ENCODE measurements at places on chromosomes 6 and 20.

DNA sequence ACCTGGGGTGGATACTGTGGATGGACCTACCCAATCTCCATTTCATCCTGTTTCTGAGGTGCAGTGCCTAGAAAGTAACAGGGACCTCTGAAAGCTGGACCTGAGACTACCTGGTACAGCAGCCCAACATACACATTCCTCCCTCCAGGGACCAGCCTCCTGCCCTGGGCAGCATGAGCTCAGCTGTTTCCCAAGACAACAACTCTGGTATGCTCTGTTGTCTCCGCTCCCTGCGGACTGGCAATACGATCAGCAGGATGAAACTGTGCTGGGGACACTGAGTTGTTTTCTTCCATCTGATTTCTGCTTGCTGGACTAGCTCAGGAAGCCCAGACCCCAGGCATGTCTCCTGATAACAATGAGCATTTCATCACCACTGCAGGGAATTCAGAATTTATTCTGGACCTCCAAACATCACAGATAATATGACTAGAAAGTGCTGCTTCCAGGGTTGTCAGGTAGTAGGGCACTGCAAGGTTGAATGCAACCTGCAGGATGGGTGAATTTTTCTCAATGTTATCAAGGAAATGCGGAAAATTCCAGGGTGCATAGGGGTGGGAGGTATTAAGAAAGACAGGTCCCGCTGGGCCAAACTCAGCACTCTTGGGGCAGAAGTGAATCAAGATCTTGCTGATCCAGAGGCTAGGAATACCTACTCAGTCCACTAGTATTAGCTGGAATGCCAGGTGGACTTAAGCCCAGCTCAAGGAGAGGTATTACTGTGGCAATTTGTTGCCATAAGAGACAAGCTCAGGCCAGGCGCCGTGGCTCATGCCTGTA lies 38.9 kb upstream of the SLC4A11 start:
- no peak for DNase-seq

DNA sequence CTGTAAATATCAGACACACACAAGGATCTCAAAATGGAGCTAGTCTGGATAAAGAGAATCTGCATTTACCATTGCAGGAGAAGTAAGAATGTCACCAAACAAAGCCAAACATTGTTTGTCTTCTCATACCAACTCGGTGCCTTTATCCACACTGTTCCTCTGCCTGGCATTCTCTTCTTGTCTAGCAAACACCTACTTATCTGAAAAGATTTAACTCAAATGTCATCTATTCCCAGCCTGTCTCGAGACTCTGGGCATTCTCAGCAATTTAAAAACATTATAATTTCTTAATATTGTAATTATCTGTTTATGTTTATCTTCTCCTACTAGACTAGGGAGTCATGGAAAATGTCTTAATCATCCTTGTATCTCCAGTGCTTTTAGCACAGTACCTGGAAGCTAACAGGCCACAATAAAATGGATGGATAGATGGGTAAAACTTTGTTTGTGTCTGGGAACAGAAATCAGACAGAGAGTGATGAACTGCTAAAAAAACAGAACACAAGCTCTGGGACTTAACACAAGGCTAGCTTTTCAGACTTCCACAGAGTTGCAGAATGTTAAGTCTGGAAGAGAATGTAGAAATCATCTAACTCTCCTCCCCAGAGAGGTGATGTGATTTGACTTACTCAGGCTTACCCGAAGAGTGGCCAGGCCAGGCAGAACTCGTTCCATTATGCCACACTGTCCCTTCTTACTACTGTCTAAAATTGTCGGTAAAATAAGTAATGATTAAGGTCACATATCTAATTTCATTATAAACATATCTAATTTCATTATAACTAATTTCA lies 42.3 kb upstream of the FAM83C start:
- no peak for DNase-seq

DNA sequence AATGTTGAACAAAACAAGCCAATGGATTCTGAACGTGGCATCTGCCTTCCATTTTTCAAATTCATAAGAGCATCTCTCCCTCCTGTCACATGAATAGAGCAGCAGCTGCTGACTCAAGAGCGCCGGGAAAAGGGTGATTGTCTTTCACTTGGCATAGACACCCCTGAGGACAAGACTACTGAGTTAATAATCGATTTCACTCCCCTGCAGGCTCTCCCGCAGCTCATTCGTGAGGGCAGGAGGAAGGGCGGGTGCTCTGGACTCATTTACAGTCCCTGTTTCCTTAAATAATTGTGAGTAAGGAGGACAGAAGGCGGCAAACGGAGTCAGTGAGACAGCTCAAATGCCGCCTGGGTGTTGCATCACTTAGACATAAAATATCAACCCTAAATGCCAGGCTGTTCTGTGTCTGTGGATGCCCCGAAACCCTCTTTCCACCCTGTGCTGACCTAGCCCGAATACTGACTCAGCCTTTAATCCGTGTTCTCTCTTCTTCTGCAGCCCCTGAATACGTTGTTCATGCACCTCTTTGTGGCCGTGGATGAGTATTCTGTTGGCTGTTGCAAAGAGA lies 21.6 kb downstream of the CFAP61 start:
- DNase-seq = no peak

DNA sequence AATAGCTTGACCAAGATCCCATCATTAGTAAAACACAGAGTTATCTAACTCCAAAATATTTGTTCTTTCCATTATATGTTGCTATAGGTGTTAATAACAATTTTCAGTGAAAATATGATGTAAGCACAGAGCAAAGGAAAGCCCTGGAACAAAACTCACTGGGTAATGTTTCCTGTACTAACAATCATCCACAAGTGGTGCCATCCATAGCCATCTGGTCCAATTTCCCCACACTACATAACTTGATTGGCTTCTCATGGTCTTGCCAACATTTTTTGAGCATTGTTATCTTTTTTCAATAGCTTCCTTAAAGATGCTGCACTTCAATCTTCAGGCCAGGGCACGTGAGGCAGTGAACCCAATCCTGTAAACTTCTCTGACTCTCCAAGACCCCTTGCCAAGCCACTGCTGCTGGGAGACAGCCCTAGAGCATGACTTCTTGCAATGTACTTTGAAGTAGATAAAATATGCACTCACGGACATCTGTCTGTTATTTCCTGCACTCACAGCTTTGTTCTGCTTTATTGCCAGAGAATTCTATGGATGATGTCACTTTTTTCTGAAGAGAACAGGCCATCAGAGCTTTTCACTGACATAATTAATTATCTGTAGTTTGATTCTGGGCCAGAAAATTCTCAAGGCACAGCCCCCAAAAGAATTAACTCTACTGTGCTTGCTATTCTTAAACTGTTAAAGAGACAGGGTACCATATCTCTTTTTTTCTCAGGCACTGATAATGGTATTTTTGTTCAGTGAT lies 97.5 kb upstream of the TMEM30A start:
- DNase-seq = no peak

DNA sequence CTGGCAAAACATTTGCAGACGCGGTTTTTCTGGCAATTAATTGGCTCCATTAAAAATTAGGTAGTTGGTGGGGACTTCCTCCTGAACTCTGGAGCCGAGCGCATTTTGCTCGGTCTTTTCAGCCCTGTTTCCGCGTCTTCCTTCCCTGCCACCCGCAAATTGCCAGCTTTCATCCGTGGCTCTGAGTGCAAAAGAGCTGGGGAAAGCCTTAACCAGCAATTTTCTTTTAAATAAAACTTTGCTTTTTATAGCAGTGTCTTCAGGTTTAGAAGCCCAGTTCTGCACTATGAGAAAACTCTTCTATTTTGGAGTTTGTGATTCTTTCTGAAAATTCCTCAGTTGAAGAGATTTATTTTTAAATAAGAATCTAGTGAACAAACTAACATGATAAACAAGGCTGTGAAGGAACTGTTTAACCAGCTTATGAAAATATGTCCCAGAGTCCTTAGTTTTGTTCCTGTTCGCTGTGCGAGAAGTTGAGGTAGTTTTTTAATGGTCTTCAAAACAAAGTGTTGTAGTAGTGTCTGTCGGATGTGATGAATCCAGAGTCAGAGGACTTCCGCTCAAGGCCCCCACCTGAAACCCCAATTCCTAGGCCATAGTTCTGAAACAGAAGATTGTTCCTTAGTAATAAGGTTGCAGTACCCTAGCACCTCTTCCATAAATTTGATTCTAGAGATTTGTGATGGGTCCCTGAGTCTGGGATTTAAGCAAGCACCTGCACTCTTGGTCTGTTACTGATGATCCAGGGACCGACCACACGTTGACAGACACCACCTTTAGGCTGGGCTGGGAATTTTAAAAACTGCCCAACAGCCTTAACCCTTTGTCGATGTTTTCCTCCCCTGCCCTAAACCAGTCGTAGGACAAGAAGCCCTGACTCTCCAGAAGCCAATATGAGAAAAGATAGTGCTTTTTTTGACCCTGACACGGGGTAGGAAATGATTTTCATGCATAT lies 950 bp downstream of the KCTD20 start:
- DNase-seq = no peak

- no peak for DNase-seq
Observed at GRCh38 chr6:56499095-56499494, 143.6 kb downstream of the DST start.

DNA sequence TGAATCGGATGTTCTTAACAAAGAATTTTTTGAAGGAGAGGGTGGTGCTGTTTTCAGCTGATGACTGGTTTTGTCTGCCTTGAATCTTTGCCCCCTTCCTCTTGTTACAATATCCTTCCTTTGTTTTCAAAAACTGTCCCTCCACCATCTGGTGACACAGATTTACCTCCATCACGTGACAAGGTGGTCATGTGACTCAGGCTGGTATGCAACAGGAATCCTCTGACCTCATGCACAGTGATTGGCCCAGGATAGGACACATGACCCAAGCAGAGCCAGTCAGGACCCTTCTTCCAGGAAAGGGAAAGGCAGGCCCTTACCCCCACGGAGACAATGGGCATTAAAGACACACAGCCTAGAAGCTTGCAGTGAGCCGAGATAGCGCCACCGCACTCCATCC lies 84.7 kb upstream of the MC3R start:
- no peak for DNase-seq

GRCh38 chr6:75941509-75941908 lies 131.0 kb downstream of the IMPG1 start:
- DNase-seq = no peak

GRCh38 chr6:56385981-56386593 lies 138.7 kb upstream of the COL21A1 start:
- DNase-seq = no peak

- DNase-seq = no peak
Observed at GRCh38 chr20:3734111-3734843, 1.8 kb downstream of the HSPA12B start.

DNA sequence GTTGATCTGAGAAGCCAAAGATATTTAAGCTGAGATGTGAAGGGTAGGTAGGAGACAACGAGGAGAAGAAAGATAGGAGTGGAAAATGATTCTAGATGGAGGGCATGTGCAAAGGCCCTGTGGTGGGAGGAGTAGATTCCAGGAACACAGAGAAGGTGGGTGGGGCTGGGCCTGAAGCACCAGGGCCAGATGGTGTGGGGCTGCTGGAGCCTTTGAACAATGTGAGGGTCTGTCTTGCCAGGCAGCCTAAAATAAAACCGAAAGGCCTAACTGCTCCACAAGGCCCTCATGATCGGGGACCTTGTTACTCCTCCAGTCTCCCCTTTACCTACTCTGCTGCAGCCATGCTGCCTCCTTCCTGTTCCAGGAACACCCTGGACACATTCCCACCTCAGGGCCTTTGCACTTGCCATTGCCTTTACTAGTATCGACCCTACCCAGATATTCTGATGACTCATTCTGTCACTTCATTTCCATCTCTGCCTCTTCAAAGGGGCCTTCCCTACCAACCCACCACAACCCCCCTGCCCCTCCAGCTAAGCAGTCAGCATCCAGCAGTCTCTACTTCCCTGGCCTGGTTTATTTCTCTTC lies 20.0 kb downstream of the FAM110A start:
- no peak for DNase-seq

- DNase-seq = peak; percentile 28
Observed at GRCh38 chr6:42281570-42281969, 63.9 kb upstream of the MRPS10 start.

DNA sequence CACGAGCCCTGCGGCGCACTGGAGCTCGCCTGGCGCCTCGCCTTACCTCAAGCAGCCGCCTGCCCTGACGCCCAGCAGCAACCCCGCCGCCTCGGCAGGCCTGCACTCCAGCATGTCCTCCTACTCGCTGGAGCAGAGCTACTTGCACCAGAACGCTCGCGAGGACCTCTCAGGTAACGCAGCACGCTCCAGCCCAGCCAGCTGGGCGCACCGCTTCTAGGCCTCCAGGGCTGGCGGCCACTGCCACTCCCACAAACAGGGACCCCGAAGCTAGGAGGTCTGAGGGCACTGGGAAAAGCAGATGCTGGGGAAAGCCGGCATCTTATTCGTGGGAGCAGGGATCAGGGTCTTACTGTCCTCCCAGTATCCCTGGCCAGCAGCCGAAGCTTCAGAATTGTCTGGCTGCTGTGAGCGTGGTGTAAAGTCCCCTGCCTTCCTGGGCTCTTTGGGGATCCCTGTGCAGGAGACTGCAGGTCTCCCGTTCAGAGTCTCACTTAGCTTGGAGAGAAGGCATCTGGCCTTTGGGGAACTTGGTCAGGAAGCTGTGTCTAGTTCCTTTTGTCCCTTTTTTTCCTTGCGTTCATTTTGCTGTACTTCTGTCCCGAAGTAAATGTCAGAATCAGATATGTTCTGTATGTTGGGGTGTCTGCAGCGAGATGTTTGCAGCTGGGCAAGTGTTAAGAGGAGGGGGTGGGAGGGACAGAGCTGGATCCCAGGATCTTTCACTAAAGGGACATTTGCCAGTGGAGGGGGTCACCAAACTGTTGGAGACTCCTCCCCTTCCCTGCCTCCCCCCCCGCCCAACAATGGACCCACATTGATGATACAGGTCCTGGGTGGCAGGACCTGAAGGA lies 1.8 kb downstream of the FOXF2 start:
- DNase-seq = no peak

GRCh38 chr6:20605061-20605460 lies 70.8 kb downstream of the CDKAL1 start:
- DNase-seq = no peak

DNA sequence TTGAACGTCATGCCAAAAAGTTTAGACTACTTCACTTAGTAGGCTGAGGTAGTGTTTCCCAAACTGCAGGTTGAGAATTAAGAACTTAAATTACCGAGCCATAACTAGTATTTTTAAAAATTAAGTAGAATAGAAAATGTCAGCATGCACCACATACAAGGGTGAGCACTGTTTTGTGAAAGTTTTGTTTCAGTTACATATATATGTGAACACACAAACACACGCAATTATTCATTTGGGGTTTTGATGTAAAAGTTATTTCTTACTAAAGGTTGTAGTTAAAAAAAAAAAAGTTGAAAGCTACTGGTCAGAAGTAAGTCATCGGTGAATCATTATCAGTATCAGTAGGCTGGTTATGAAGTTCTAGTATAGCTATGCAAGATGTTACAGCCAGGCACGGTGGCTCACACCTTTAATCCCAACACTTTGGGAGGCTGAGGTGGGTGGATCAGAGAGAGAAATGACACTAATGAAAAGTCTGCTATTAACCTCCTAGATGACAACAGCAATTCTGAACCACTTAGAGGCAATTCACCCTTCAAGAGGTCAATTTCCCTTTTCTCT lies 24.1 kb downstream of the FASTKD5 start:
- DNase-seq = no peak

DNA sequence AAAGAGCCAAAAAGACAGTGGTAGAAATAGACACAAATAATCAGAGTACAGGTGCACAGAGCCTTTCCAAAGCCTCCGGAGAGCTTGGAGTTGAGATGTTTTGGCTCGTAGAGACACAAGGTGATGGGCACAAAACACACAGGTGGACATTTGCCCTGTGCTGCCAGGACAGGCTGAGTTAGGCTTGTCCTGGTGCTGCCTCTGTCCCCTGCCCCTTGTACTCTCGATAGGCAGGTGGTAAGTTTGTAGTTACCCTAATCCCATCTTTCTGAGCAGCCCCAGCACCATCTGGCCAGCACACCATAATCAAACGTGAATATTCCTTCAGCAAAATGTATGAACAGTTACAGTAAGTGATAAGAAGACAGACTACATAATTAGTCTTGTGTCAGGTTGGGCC lies 95.5 kb downstream of the FOXC1 start:
- DNase-seq = no peak

Measured in activated naive CD4-positive, alpha-beta T cell treated with anti-CD3 and anti-CD28 coated beads, Interleukin-2, amount 50 U/mL, for 16 hours (primary cell).